ENCODE measurements at places on chromosomes 5 and 9. TPM values are rescaled to one million over a fixed set of nuclear protein-coding genes. Genes with fewer than 3 reads are reported as not detected.

COL15A1 gene
- 21.2 TPM for total RNA-seq

IRX1 gene
- total RNA-seq, result 16.7 TPM

HARS1 gene
- total RNA-seq, result 49.8 TPM

SLC34A1 gene
- total RNA-seq, result not detected

CD274 gene
- 5.3 TPM for total RNA-seq

YTHDC2 gene
- 38.1 TPM for total RNA-seq

RPS23 gene
- 2,475 TPM for total RNA-seq

ST6GALNAC4 gene
- total RNA-seq, result 18.7 TPM

TMEM174 gene
- not detected for total RNA-seq

LRRC19 gene
- not detected for total RNA-seq

NSG2 gene
- not detected for total RNA-seq

LMX1B gene
- total RNA-seq, result 1.1 TPM

PCAT7 gene
- total RNA-seq, result not detected

LEAP2 gene
- 0.57 TPM for total RNA-seq

ALDOB gene
- total RNA-seq, result not detected

FOXD4L6 gene
- not detected for total RNA-seq

PLGRKT gene
- total RNA-seq, result 17.8 TPM

DMRT3 gene
- total RNA-seq, result 0.34 TPM

OLFM1 gene
- total RNA-seq, result 10.9 TPM

IFNE gene
- total RNA-seq, result not detected

CDKN2A gene
- 3.1 TPM for total RNA-seq

GABBR2 gene
- total RNA-seq, result not detected

TOR4A gene
- total RNA-seq, result 4.8 TPM

ANKRD34B gene
- total RNA-seq, result not detected

RLN1 gene
- total RNA-seq, result not detected

TRAF1 gene
- total RNA-seq, result 5.6 TPM

RFK gene
- 17.8 TPM for total RNA-seq

ADAMTSL1 gene
- 12.6 TPM for total RNA-seq

WDR38 gene
- not detected for total RNA-seq

CDH9 gene
- total RNA-seq, result not detected

IFNA2 gene
- total RNA-seq, result not detected

TUBB4B gene
- 97.5 TPM for total RNA-seq

MEGF10 gene
- 0.88 TPM for total RNA-seq

ACTBL2 gene
- not detected for total RNA-seq

NUTM2F gene
- total RNA-seq, result not detected

SET gene
- total RNA-seq, result 160 TPM

BRD8 gene
- total RNA-seq, result 40.5 TPM

BTNL8 gene
- total RNA-seq, result 4.3 TPM

MORN5 gene
- not detected for total RNA-seq

UHRF2 gene
- 49.5 TPM for total RNA-seq

BARHL1 gene
- not detected for total RNA-seq

DMRTA1 gene
- 2.0 TPM for total RNA-seq

ACOT12 gene
- not detected for total RNA-seq

SLC36A2 gene
- total RNA-seq, result 0.85 TPM

C1QTNF3 gene
- total RNA-seq, result 6.6 TPM

SLC46A2 gene
- 3.1 TPM for total RNA-seq

GABRB2 gene
- total RNA-seq, result 22.4 TPM

RGS7BP gene
- 0.33 TPM for total RNA-seq

SUSD3 gene
- 1.1 TPM for total RNA-seq

MEIKIN gene
- total RNA-seq, result not detected

AQP7 gene
- total RNA-seq, result 498 TPM

IGFBPL1 gene
- total RNA-seq, result not detected

PCDHA4 gene
- 0.16 TPM for total RNA-seq

PCDHA5 gene
- total RNA-seq, result not detected
